ENCODE measurements at places on chromosomes 5 and 9.
A peak's percentile ranks its signal among the peaks of the same experiment; 100 is the strongest.

DNA sequence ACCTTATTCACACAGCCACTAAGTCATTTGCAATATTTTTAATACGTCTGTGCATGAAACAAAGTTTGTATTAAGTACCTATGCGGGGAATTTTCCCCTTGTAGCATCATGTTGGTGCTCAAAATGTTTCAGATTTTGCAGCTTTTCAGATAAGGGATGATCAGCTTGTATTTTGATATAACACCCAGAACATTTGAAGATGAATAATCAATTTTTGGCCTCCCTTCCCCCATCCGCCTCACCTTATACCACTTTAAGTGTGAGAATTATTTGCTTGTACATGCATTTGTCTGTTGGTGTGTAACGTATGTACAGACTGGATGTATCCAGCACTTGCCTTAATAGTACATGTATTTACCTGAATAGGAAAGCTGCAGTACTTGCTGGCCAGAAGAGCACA lies 1.7 kb downstream of the JAK2 start:
- DNase-seq: no peak

- peak; percentile 45 for DNase-seq
Measured at GRCh38 chr5:159341906-159342310, 11.6 kb upstream of the IL12B start.

GRCh38 chr5:162391833-162392232 lies 324.3 kb downstream of the GABRG2 start:
- no peak for DNase-seq

DNA sequence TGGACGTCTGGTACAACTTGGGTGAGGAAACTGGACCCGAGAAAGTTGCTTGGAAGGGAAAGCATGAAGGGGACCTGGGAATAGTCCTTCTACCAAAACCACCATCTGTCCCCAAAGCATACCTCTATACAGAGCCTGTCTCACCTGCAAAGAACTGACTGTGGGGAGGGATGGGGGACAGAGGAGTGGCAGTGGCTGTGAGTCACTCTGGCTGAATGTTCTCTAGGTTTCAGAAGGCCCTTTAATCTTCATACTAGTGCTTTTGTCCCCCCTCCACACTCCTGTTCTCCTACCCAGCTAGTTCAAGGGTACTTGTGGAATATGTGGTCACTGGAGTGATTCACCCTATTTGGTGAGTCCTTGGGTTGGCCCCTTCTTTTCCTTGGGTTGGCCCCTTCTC lies 109.3 kb upstream of the RUSC2 start:
- DNase-seq: no peak

GRCh38 chr5:16666883-16667398 lies 50.1 kb upstream of the RETREG1 start:
- peak; percentile 20 for DNase-seq

GRCh38 chr5:66151030-66151429 lies 6.9 kb downstream of the SREK1 start:
- DNase-seq: no peak

- no peak for DNase-seq
Measured at GRCh38 chr5:158429564-158429963, 570.6 kb upstream of the CLINT1 start.

- DNase-seq: no peak
Measured at GRCh38 chr5:177412603-177413233, 3.4 kb upstream of the F12 start.

GRCh38 chr5:179901462-179901861 lies 6.2 kb downstream of the TBC1D9B start:
- no peak for DNase-seq

DNA sequence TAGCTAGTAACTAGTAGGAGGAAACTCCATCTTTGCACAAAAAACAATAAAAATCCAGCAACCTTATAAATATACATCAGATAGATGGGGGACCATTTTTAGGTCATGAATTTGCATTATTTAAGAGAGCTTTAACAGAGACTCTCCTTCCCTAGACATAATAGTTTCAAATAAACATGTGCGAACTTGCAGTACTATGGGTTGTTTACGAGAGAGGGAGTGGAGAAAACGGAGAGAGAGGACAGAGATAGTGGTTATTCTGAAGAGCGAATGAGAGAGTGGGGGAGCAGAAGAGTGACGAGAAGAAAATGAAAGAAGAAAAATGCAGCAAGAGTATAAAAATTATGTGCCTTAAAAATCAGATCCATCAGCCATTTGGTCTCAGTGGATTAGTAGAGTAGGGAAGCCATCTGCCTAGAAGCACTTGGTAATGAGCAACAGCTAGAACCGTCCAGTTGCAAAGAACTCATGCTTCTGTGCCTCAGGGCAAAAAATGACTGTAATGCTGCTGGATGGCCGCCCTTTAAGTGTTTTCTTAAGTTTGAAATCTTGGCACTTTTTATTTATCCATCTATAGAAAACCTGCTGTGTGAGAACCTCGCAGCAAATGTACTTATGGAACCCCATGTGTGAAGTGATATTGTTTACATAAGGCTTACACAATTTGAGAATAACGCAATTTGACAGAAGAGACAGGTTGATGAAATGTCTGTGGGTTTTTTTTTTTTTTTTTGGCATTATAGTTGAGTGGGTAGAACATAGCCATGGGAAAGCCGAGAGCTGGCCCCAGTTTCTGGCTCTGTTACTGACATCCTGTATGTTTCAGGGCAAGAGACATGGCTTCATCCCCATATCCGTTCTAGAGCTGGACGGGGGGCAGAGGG lies 95.6 kb upstream of the ZNF608 start:
- no peak for DNase-seq

- peak; percentile 85 for DNase-seq
Measured at GRCh38 chr9:27572918-27573633, at the start of gene C9orf72. Gene C9orf72 (minus strand): TSS chr9:27573481. CDS start chr9:27567120, 6,361 bp downstream.

- DNase-seq: no peak
Measured at GRCh38 chr9:33329979-33330378, 39.7 kb downstream of the NFX1 start.

- no peak for DNase-seq
Measured at GRCh38 chr5:83387041-83387440, 84.5 kb upstream of the VCAN start.

DNA sequence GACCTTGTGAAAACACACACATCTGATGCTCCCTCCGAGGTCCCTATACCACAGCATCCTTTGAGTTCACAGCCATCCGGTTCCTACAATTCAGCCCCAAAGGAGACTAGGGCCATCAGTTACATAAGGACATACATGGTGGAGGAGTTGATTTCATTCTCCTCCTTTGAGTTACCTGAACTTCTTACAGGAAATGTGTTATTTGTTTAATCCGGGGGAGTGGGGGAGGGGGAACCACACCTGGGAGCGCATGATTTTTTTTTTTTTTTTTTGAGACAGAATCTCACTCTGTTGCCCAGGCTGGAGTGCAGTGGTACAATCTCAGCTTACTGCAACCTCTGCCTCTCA lies 30.7 kb downstream of the SEMA4D start:
- DNase-seq: no peak

DNA sequence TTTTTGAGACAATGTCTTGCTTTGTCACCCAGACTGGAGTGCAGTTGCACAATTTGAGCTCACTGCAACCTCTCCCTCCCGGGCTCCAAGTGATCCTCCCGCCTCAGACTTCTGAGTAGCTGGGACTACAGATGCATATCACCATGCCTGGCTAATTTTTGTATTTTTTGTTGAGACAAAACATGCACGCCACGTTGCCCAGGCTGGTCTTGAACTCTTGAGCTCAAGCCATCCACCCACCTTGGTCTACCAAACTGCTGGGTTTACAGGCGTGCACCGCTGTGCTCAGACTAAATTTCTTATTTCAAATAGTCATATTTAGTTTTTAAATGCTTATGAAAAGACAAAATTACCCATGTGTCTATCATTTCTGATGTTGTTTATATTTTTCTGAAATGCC lies 2324.1 kb downstream of the MAT2B start:
- no peak for DNase-seq

- DNase-seq: no peak
Measured at GRCh38 chr9:109114670-109115069, 5.1 kb downstream of the TMEM245 start.

DNA sequence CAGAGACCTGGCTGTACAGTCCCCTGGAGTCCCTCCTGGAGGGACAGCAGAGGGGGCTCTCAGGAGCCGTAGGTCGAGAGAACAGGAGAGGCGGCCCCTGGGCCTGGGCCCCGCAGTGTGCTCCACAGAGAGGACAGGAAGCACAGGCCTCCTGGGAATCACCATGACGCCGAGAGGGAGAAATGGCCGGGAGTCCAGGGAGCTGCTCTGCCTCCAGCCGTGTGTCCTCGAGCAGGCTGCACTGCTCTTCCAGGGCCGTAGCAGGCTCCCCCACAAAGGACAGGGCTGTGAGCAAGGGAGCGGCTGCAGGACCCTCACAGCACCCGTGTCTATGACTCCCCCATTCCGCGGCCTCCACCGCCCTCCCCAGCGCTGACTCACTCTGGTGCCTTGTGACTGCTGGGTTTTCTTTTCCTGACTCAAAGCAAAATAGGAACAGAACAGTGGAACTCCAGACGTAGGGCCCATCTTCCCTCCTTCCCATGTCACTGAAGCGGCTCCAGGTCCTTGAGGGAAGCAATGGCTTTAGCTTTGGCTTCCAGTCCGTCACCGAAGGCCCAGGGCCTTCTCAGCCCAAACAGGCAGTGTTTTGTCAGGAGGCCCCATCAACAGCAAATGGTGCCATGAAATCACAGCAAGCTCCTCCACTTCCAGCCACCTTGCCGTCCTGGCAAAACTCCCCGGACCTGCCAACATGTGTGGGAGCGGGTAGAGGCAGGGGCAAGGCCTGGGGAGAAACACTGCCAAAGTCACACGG lies 114.2 kb downstream of the LHFPL2 start:
- no peak for DNase-seq
